ENCODE measurements at places on chromosomes 1 and 21. TPM values are rescaled to one million over a fixed set of nuclear protein-coding genes. Genes with fewer than 3 reads are reported as not detected.

Gene CFAP57
- total RNA-seq: not detected

Gene PPIAL4G
- 0.68 TPM for total RNA-seq

Gene PBX1
- total RNA-seq: not detected

Gene KLF17
- total RNA-seq: not detected

Gene ZP4
- not detected for total RNA-seq

Gene OR10Z1
- not detected for total RNA-seq

Gene COL6A2
- total RNA-seq: 1.9 TPM

Gene OR2L2
- total RNA-seq: 0.11 TPM

Gene PHC2
- total RNA-seq: 41.3 TPM

Gene VPS72
- total RNA-seq: 78.2 TPM

Gene RGS4
- not detected for total RNA-seq

Gene CSF1
- total RNA-seq: 76.4 TPM

Gene GBP4
- total RNA-seq: 76.5 TPM

Gene FTCD
- total RNA-seq: 0.25 TPM

Gene FASLG
- total RNA-seq: 3.2 TPM

Gene NBPF20
- 0.86 TPM for total RNA-seq

Gene TMEM82
- not detected for total RNA-seq

Gene ABCA4
- not detected for total RNA-seq

Gene HFM1
- not detected for total RNA-seq

Gene CFHR1
- total RNA-seq: not detected

Gene NGF
- total RNA-seq: not detected

Gene C1orf53
- total RNA-seq: 1.8 TPM

Gene KCNK2
- not detected for total RNA-seq

Gene NKAIN1
- total RNA-seq: not detected

Gene HOOK1
- 1.9 TPM for total RNA-seq

Gene WDR77
- total RNA-seq: 44.4 TPM

Gene ERG
- not detected for total RNA-seq
